ENCODE measurements at places on chromosomes 2 and 18.

DNA sequence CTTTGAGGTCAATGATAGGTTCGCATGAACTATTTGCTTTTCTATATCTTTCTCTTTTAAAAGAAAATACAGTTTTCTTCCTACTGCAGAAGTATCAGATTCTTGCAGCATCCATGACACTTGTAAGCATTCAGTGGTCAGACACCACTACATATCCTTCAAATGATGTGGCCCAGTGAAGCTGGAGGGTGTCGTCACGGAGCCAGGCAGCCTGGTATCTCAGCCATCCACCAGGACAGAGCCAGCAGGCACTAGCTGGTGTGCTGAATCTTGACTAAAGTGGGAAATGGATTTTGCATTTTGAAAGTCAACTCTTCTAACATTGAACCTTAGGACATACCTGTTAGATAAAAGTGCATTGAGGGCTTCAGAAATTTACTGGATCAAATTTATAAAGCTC, 5.4 kb downstream of the KLHL14 start:
- no peak for DNase-seq
- peaks cover 7% of the 10 kb centered on the region for H3K27me3 ChIP-seq
- no peak overlapping the region for H3K27ac ChIP-seq
- no peak overlapping the region for H3K4me3 ChIP-seq

DNA sequence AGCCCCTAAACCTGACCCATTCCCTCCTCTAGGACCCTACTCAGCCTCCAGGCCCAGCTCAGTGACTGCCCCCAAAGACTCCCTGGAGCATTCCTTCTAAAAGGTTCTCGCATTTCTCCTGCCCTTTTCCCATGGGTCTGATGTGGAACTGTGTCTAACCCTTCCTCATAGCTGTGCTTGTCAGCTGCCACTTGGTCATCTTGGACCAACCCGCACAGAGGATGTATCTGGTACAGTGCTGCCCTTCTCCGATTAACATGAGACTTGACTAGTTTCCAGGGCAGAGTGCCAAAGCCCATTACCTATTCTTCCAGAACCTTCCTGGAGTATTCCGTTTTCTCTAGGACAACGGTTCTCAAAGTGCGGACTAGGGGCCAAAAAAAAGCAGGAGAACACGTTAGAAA, 518 bp upstream of the NFU1 start:
- no peaks in the 10 kb centered on the region for H3K27me3 ChIP-seq
- H3K36me3 ChIP-seq = no peaks in the 10 kb centered on the region
- H3K4me3 ChIP-seq = peak overlapping the region; percentile 78

- no peaks in the 10 kb centered on the region for H3K4me1 ChIP-seq
- H3K36me3 ChIP-seq = no peaks in the 10 kb centered on the region
- DNase-seq = no peak
These were observed 14.5 kb upstream of the ERMN start for GRCh38 chr2:157339965-157340655.

- no peak for DNase-seq
- peaks cover 1% of the 10 kb centered on the region for H3K27me3 ChIP-seq
- no peaks in the 10 kb centered on the region for H3K36me3 ChIP-seq
- no peak overlapping the region for H3K27ac ChIP-seq
- H3K4me1 ChIP-seq = peaks cover 2% of the 10 kb centered on the region
These were observed 22.0 kb upstream of the SP9 start for GRCh38 chr2:174312581-174313234.

DNA sequence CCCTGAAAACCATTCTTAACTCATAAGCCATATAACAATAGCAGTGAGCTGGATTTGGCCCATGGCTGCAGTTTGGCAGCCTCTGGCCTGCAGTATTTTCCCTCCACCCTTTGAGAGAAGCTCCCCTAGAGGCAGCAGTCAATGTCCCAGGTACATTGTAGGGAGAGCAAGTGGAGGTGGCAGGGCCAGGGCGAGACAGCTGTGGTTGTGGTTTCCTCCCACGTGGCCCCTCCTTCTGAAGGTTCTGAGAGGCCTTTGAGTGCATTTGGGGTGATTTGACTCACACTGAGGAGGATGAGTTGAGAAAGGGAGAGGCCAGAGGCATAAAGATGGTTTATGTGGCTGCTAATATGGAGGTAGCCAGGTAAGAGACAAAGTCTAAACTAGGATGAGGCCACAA, 45.5 kb upstream of the LDAH start:
- H3K27ac ChIP-seq = no peak overlapping the region
- H3K4me3 ChIP-seq = no peak overlapping the region
- no peaks in the 10 kb centered on the region for H3K27me3 ChIP-seq
- H3K36me3 ChIP-seq = no peaks in the 10 kb centered on the region
- DNase-seq = no peak
- H3K4me1 ChIP-seq = no peaks in the 10 kb centered on the region

DNA sequence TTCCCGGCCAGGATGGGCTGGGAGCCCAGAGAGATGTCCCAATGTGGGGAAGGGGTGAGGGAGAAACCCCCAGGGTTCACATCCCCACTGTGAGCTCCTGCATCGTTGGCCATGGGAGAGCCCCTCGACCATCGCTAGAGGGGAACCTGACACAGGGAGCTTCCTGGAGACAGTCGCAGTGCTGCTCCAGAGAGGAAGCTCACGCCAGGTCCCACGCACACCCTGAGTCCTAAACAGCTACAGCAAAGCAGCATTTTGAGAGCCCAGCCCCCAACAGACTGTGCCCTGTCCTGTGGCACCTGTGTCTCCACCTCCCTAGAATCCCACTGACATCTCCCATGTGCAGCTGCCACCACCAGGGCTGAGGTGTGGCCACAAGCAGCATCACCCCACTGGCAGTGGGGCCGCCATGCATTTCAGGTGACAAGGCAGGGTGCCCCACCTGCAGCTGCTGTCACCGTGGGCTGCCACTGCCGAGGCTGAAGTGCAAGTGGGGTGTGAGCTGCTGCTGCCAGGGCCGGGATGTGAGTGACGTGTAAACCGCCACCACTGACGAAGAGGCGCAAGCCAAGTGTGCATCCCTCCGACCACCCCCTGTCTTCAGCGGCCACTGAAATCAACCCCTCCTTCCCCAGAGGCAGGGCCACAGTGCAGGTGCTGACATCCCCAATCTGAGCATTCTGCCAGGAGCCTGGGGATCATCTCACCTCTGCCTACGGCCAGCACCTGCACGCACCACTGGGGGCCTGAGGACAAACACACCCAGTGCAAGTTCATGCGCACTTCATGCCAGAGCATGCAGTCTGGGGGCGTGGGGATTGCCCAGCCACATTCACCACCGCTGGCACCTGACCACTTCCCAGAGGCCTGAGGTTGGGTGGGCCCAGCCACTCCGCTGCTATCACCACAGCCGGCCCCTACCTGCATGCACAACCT, 467.7 kb upstream of the SALL3 start:
- H3K4me1 ChIP-seq = no peaks in the 10 kb centered on the region
- no peaks in the 10 kb centered on the region for H3K27me3 ChIP-seq
- no peak overlapping the region for H3K4me3 ChIP-seq
- H3K36me3 ChIP-seq = no peaks in the 10 kb centered on the region
- DNase-seq = peak; percentile 2

GRCh38 chr2:128473175-128474035, 154.7 kb upstream of the HS6ST1 start:
- H3K36me3 ChIP-seq = no peaks in the 10 kb centered on the region
- H3K27me3 ChIP-seq = no peaks in the 10 kb centered on the region
- no peak overlapping the region for H3K27ac ChIP-seq
- peak; percentile 46 for DNase-seq
- H3K4me1 ChIP-seq = no peaks in the 10 kb centered on the region

DNA sequence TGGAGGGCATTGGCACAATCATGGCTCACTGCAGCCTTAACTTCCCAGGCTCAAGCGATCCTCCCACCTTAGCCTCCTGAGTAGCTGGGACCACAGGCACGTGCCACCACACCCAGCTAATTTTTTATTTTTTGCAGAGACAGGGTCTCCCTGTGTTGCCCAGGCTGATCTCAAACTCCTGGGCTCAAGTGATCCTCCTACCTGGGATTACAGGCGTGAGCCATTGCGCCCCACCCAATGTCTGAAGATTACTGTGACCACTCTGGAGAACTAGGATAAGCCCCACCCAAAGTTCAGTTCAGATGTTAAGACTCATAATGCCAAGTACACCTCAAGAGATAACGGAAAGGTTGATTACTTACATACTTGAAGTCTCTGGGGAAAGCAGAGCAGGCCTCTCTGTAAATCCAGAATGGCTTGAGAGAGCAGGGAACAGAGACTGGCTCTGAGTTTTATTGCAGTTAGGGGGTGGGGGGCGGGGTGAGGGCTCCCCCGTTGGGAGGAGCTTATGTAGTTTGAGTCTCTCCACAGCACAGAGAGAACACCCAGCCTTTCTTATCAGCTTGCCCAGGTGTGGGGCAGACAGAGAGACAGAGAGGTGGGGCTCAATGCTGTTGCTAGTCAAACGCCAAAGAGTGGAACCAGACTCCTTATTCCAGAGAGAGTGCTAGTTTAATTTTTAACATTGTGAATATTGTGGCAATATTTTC, 26.5 kb upstream of the ERICH2 start:
- H3K27ac ChIP-seq = no peak overlapping the region
- no peaks in the 10 kb centered on the region for H3K27me3 ChIP-seq
- no peak overlapping the region for H3K4me3 ChIP-seq
- H3K36me3 ChIP-seq = no peaks in the 10 kb centered on the region

- no peak for DNase-seq
- no peaks in the 10 kb centered on the region for H3K27me3 ChIP-seq
- H3K4me3 ChIP-seq = no peak overlapping the region
These were observed 57.7 kb downstream of the ROCK2 start for GRCh38 chr2:11286749-11287148.

GRCh38 chr2:42338567-42339190, 22.3 kb downstream of the COX7A2L start:
- no peak overlapping the region for H3K27ac ChIP-seq
- H3K36me3 ChIP-seq = no peaks in the 10 kb centered on the region
- H3K4me3 ChIP-seq = no peak overlapping the region
- H3K27me3 ChIP-seq = no peaks in the 10 kb centered on the region
- DNase-seq = no peak

- H3K36me3 ChIP-seq = no peaks in the 10 kb centered on the region
- H3K4me3 ChIP-seq = no peak overlapping the region
- no peak overlapping the region for H3K27ac ChIP-seq
- no peak for DNase-seq
These were observed 175.0 kb downstream of the SETBP1 start for GRCh38 chr18:44855681-44856080.

GRCh38 chr2:111923276-111923804, 24.9 kb downstream of the MERTK start:
- no peaks in the 10 kb centered on the region for H3K4me1 ChIP-seq
- DNase-seq = no peak
- H3K27ac ChIP-seq = no peak overlapping the region
- H3K27me3 ChIP-seq = no peaks in the 10 kb centered on the region
- H3K36me3 ChIP-seq = no peaks in the 10 kb centered on the region

- H3K27ac ChIP-seq = no peak overlapping the region
- no peak overlapping the region for H3K4me3 ChIP-seq
- H3K27me3 ChIP-seq = no peaks in the 10 kb centered on the region
- H3K36me3 ChIP-seq = no peaks in the 10 kb centered on the region
These were observed 204.5 kb upstream of the CXCR4 start for GRCh38 chr2:136322428-136322827.

- H3K4me3 ChIP-seq = no peak overlapping the region
- no peaks in the 10 kb centered on the region for H3K36me3 ChIP-seq
- no peak for DNase-seq
These were observed 71.0 kb upstream of the THUMPD2 start for GRCh38 chr2:39849982-39850526.

GRCh38 chr2:126714191-126714965, 58.4 kb downstream of the GYPC start:
- no peak overlapping the region for H3K27ac ChIP-seq
- H3K4me3 ChIP-seq = no peak overlapping the region
- DNase-seq = no peak
- no peaks in the 10 kb centered on the region for H3K4me1 ChIP-seq
- H3K27me3 ChIP-seq = no peaks in the 10 kb centered on the region
- H3K36me3 ChIP-seq = no peaks in the 10 kb centered on the region

DNA sequence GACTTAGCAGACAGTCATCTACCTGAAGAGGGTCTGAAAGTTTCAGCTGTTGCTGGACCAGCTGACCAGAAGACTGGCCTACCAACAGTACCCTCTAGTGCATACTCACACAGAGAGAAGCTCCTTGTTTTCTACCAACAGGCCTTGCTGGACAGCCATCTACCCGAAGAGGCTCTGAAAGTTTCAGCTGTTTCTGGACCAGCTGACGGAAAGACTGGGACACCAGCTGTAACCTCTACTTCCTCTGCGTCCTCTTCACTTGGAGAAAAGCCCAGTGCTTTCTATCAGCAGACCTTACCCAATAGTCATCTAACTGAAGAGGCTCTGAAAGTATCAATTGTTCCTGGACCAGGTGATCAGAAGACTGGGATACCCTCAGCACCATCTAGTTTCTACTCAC, 63.2 kb downstream of the ALMS1 start:
- H3K36me3 ChIP-seq = peaks cover 52% of the 10 kb centered on the region
- H3K27ac ChIP-seq = no peak overlapping the region
- DNase-seq = no peak

- H3K36me3 ChIP-seq = no peaks in the 10 kb centered on the region
- no peak overlapping the region for H3K27ac ChIP-seq
- H3K4me1 ChIP-seq = no peaks in the 10 kb centered on the region
- DNase-seq = no peak
These were observed 33.9 kb downstream of the ADRA2B start for GRCh38 chr2:96082211-96083063.
